ENCODE measurements at places on chromosomes 7 and 10. TPM values are rescaled to one million over a fixed set of nuclear protein-coding genes. Genes with fewer than 3 reads are reported as not detected.

The NRAP gene
- total RNA-seq = not detected

The MMRN2 gene
- 23.3 TPM for total RNA-seq

The RBP4 gene
- 16.8 TPM for total RNA-seq

The VGF gene
- not detected for total RNA-seq
